Upper lobe of right lung (tissue), 1 donor: ENCODE measurements at places on chromosomes 7 and 10. TPM values are rescaled to one million over a fixed set of nuclear protein-coding genes. Genes with fewer than 3 reads are reported as not detected.

DNA sequence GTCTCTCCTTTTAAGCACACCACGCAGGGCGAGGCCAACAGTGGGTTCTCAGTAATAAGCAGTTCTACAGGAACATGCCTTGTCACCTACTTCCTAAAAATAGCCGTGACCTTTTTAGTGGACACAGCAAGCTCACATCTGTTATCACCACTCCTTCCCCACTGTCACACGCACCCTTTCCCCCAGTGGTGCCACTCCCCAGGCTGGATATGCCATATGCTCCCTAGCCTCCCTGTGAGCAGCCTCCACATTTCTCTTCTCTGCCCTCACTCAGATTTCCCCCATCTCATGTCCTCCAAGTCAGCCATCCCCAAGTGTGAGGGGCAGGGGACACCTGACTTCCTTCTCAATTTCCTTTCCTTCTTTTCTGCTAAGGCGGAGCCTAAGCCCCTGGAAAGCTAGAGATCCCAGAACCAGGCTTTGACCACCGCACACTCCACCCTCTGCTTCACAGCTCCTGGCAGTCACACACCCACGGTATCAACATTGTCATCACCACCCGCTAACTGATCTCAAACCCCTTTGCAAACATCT lies 3.7 kb downstream of the ANXA11 start:
- peak; percentile 69 for DNase-seq
- H3K27ac ChIP-seq = peak overlapping the region; percentile 96
- H3K4me1 ChIP-seq = peaks cover 85% of the 10 kb centered on the region
- no peaks in the 10 kb centered on the region for H3K36me3 ChIP-seq

- no peaks in the 10 kb centered on the region for H3K36me3 ChIP-seq
- H3K4me1 ChIP-seq = no peaks in the 10 kb centered on the region
- no peak overlapping the region for H3K27ac ChIP-seq
- DNase-seq = no peak
- peaks cover 11% of the 10 kb centered on the region for H3K27me3 ChIP-seq
Observed at GRCh38 chr10:8295311-8295710, 240.8 kb downstream of the GATA3 start.

DNA sequence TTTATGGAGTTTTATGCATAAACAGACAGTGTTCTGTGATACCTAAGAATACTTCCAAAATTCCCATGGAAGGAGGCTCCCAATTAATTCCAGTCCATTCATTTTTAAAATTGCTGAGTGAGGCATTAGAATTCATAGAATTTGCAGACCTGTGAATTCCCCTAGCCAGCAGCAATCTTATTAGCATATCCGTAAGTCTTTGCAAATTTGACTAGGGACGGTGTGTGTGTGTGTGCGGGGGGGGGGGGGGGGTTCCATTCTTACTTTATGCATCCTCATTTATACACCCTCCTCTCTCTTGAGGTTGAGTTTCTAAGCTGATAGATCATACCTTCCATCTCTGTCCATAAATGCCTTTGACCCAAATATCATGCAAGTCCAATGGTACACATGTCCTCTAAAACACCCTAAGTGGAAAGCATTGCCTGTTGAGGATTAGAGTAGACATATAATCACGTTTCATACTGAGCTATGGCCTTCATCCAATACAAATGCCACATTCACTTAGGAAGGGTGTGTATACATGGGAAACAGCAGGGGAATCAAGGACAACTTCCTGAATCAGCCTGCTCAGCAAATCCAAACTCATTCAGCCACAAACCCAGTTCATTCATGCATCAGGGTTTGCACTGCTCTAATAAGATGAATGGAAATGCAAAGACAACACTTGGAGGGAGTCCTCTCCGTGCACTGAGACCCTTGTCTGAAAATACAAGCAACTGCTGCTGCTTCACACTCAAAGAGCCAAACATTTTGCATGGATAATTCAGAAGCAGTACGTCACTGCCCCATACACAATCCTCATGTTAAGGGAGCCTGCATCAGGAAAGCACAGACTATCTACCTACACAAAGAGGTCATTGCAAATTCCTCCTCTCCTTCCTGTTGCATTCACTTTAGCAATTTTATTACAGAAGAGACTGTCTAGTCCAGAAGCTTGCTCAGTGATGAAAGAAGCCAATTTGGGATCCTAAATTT lies 350.8 kb downstream of the KCNMA1 start:
- H3K27me3 ChIP-seq = no peaks in the 10 kb centered on the region
- H3K27ac ChIP-seq = no peak overlapping the region
- H3K4me1 ChIP-seq = no peaks in the 10 kb centered on the region
- no peak overlapping the region for H3K4me3 ChIP-seq

GRCh38 chr7:90412458-90413184 lies 9.4 kb downstream of the CLDN12 start:
- H3K4me3 ChIP-seq = no peak overlapping the region
- H3K4me1 ChIP-seq = peaks cover 10% of the 10 kb centered on the region
- no peaks in the 10 kb centered on the region for H3K27me3 ChIP-seq
- DNase-seq = peak; percentile 61
- no peak overlapping the region for H3K27ac ChIP-seq

- H3K27me3 ChIP-seq = no peaks in the 10 kb centered on the region
- DNase-seq = no peak
- H3K36me3 ChIP-seq = no peaks in the 10 kb centered on the region
- no peak overlapping the region for H3K27ac ChIP-seq
Observed at GRCh38 chr10:66819691-66820090, 106.1 kb upstream of the LRRTM3 start.

- H3K27me3 ChIP-seq = no peaks in the 10 kb centered on the region
- no peaks in the 10 kb centered on the region for H3K4me1 ChIP-seq
- no peaks in the 10 kb centered on the region for H3K36me3 ChIP-seq
Observed at GRCh38 chr7:110065121-110065520, 1025.8 kb upstream of the LRRN3 start.

GRCh38 chr10:2680821-2681220 lies 386.5 kb upstream of the PFKP start:
- H3K27ac ChIP-seq = no peak overlapping the region
- no peaks in the 10 kb centered on the region for H3K27me3 ChIP-seq
- H3K4me1 ChIP-seq = no peaks in the 10 kb centered on the region
- no peak overlapping the region for H3K4me3 ChIP-seq
- no peaks in the 10 kb centered on the region for H3K36me3 ChIP-seq

GRCh38 chr7:151821806-151822540 lies 54.9 kb downstream of the PRKAG2 start:
- DNase-seq = no peak
- H3K4me1 ChIP-seq = peaks cover 9% of the 10 kb centered on the region
- no peak overlapping the region for H3K27ac ChIP-seq
- no peaks in the 10 kb centered on the region for H3K36me3 ChIP-seq

- no peaks in the 10 kb centered on the region for H3K36me3 ChIP-seq
- H3K4me1 ChIP-seq = no peaks in the 10 kb centered on the region
- H3K4me3 ChIP-seq = no peak overlapping the region
Observed at GRCh38 chr7:158487631-158488151, 99.9 kb downstream of the PTPRN2 start.

- no peak overlapping the region for H3K4me3 ChIP-seq
- H3K36me3 ChIP-seq = peaks cover 56% of the 10 kb centered on the region
- H3K4me1 ChIP-seq = no peaks in the 10 kb centered on the region
Observed at GRCh38 chr10:26743841-26744240, 46.3 kb downstream of the PDSS1 start.

DNA sequence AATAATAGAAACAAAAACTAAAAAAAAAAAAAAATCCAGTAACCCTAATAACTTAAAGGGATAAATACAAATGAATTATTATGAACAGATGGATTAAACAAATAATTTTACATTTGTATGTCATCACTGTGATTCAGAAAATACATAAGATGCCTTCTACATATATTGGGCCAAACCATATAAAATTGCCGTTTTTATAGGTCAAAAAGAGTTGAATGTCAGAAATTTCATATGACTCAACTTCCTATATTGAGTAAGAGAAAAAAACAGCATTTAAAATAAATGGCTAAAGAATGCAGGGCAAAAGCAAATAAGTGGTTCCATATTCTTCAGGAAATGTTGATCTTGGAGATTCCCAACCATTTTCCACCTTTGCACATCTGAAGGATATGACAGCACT lies 9.4 kb downstream of the SLC35B4 start:
- H3K36me3 ChIP-seq = peaks cover 19% of the 10 kb centered on the region
- no peak for DNase-seq
- no peak overlapping the region for H3K4me3 ChIP-seq
- H3K27ac ChIP-seq = no peak overlapping the region
- peaks cover 6% of the 10 kb centered on the region for H3K4me1 ChIP-seq
- no peaks in the 10 kb centered on the region for H3K27me3 ChIP-seq

DNA sequence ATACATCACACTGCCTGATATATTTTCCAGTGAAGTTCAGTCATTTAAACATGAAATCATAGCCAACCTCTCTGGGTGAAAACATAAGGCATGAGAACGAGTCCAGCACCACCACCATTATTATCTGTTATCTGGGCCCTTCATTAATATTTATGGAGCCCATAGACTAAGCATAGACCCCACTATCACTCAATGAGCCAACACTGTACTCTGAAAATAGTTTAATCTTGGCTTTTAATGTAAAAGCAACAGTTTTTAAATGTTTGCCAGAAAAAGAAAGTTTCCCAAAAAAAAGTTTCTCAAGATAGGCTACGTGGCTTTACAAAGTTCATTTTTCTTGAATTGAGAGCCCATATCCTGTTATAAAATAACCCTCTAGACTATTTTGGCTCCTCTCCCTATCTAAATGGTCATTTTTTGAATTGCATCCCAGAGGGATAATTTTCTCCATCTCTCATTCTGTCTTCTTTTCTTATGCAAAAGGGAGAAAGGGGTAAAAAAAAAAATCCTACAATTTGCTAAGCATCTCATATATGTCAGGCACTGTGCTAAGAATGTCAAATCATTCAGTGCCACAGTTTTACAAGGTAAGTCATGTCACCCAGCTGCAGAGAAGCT lies 66.1 kb downstream of the FZD1 start:
- no peak overlapping the region for H3K4me3 ChIP-seq
- peaks cover 12% of the 10 kb centered on the region for H3K4me1 ChIP-seq
- no peaks in the 10 kb centered on the region for H3K36me3 ChIP-seq
- no peak overlapping the region for H3K27ac ChIP-seq

DNA sequence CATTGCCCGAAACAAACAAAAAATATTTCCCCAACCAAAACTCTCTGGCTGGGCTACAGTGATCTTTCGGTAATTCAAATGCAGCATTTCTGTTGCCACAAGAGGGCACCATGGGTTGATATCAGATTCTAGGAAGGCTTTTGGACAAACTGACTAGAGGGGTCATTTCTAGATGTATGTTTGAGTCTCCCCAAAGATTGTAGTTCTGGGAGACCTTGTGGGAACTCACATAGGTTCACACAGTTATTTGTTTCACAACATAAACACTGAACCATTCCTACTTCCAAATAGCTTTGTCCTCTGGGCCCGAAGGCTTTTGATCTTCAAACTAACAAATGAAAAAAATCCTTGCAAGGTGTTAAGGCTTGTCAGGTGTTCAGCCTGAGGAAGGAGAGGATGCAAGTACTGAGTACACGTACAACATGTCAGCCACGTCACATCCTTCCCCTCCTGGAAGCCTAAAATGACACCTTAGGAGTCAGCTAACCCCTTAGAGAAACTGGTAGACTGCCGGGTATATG lies 37.0 kb upstream of the IL15RA start:
- peak overlapping the region; percentile 18 for H3K27ac ChIP-seq
- H3K4me3 ChIP-seq = no peak overlapping the region
- no peak for DNase-seq

GRCh38 chr7:114653364-114654088 lies 238.9 kb downstream of the FOXP2 start:
- no peak for DNase-seq
- no peaks in the 10 kb centered on the region for H3K4me1 ChIP-seq
- H3K27me3 ChIP-seq = no peaks in the 10 kb centered on the region
- no peaks in the 10 kb centered on the region for H3K36me3 ChIP-seq
- H3K27ac ChIP-seq = no peak overlapping the region

DNA sequence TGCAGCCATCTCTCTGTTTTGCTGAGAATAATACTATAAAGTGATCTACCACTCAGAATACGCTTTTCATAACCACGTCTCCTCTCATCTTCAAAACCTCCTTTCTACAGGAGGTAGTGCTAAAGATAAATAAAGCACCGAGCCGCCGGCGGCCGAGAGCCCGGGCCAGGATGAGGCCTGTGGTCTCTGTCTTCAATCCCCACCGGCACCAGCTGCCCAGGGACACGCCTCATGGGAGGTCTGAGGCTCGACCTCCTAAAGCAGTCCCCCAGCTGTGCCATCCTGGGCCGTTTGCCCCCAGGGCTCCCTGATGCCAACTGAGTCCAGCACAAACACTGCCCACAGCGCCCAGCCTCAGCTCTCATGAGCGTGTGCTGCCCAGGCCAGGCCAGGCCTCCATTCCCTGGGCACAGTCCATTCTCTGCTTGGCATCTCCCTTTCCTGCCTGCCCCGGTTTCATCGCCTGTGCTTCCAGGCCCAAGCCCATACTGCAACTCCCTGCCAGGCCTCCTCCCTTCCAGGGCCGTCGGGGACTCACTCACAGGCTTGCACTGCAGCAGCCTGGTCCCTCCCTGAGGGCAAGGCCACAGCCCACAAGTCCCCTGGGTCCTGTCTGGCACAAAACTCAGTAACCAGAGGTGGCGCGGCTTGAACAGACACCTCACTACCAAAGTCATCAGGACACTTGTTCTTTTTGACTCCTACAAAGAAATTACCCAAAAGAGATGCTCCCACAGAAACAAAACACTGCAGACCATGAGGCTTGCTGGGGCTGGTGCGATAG lies 2.5 kb downstream of the INTS1 start:
- no peaks in the 10 kb centered on the region for H3K27me3 ChIP-seq
- H3K36me3 ChIP-seq = peaks cover 57% of the 10 kb centered on the region
- DNase-seq = no peak
- H3K4me1 ChIP-seq = peaks cover 12% of the 10 kb centered on the region

- H3K27ac ChIP-seq = no peak overlapping the region
- H3K36me3 ChIP-seq = no peaks in the 10 kb centered on the region
- H3K4me1 ChIP-seq = peaks cover 5% of the 10 kb centered on the region
- DNase-seq = no peak
- no peaks in the 10 kb centered on the region for H3K27me3 ChIP-seq
Observed at GRCh38 chr7:132077971-132078685, 498.1 kb downstream of the PLXNA4 start.

DNA sequence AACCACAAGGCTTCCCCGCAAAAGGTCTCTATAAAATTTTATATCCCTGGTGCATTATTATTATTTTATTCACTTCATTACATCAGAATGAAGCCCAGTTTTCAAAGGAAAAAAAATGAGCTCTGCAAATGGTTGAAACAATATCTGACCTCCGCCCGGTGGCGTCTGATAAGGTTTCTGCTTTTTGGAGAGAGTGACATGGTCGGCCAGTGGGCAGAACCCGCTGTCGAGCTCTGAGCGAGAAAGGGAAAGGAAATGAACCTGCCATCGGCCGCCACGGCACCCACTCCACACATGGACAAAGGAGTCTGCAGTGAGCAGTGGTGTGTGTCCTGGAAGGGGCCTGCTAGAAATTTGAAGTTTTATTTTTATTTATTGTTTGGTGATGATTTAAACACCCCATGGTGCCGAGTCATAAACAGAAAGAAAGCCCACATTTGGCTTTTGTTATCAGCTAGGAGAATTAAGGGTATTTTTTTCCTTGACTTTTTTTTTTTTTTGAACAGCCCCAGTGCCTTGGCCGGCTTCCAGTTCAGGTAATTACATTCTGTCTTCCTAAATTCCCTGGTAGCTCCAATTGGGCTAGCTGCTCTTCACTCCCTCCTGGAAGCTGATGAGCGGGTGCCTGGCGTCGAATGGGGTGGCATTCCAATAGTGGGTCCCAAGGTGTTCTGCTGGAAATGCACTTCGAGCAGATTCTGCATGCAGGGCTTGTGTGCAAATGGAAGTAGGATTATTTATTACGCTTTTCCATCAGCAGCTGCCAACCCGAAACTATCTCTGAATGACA lies 149.4 kb upstream of the MKI67 start:
- H3K4me1 ChIP-seq = no peaks in the 10 kb centered on the region
- no peak for DNase-seq
- peaks cover 42% of the 10 kb centered on the region for H3K27me3 ChIP-seq
- no peak overlapping the region for H3K27ac ChIP-seq

C10orf53 gene
- total RNA-seq = not detected

LIPM gene
- total RNA-seq = not detected

DNMBP gene
- total RNA-seq = 12.5 TPM

RAMP3 gene
- total RNA-seq = 255 TPM

MAT1A gene
- total RNA-seq = 0.69 TPM
